Activated CD8-positive, alpha-beta memory T cell treated with anti-CD3 and anti-CD28 coated beads for 1 hour (primary cell): ENCODE measurements at places on chromosomes 5 and 9.

DNA sequence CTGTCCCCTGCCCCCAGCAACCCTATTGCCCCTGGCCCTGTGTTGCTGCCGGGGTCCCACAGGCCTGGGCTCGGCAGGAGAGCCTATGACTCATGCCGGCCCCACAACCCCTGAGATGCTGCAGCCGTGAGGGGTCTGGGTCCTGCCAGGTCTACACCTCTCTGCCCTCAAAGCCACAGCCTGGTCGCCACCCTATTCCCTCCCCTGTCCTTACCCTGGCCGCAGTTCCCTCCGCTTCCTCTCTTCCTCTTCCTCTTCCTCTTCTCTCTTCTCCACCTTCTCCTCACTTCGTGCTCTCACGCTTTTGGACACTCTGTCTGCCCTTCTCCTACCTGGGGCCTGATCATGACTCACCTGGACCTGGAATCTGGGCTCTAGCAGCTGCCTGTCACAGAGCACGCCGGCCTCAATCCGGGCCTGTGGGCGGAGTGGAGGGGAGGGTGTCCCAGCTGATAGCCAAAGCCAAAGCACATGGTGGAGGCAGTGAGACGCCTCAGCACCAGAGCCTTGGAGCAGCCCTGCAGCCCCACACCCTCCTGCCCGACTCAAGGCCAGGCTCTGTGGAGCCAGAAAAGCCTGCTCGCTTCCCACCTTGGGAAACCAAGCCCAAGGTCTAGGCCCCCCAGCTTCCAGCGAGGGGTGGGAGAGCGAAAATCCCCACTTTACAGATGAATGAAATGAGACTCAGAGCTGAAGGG lies 26.8 kb upstream of the CSF1R start:
- no peak for DNase-seq

GRCh38 chr9:120490888-120491595 lies 88.9 kb downstream of the CDK5RAP2 start:
- DNase-seq = no peak

DNA sequence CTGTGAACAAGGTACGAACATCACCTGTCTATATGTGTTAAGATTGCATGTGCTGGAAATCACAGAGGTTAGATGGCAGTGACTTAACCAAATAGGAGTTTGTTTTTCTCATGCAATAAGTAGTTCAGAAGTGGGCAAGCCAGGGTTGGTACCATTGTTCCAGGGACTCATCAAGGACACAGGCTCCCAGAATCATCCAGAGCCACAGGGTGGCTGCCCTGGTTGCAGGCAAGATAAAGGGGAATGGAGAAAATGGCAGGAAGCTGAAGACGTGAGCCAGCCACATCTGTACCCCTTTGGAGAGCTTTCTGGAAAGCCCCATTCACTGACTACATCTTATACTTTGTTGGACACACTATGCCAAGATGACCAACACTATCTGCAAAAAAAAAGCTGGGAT lies 126.0 kb upstream of the IL12B start:
- no peak for DNase-seq

DNA sequence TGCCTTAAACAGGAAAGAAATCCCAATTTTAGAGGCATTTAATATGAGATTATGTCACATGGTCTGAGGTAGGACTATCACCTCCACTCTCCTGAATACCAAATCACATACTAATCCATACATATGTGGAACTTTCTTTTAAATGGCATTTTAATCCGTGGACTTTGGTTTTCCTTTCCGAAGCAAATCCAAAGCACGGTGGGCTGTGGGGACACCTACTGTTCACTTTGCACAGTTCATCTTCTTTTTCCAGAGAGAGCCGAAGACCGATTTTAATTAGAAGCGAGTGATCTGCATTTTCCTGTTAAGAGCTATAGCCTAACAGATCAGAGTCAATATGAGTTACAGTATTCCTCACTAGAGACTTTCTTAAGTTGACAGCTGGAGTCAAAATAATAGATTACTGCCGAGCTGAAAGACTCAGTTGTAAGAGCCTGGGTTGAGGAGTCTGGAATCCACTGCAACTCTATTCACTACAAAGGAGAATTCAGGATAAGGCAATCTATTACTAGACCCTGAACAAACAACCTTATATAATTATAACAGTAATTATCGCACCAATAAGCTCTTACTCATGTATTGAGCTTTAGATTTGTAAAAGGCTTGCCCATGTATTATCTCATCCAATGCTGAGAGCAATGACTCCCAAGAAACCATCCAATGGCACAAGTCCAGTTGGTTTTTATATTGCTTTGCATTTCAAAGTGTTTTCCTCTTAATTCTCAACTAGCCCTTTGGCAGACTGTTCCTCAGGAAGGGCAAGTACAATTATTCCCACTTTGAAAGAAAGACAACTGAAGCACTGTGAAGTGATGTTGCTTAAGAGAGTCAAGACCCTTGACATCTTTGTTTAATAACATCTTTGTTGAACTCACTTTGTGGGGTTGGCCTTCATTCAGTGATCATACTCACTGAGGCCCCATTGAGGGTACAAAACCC lies 144.7 kb downstream of the TRPM6 start:
- no peak for DNase-seq

DNA sequence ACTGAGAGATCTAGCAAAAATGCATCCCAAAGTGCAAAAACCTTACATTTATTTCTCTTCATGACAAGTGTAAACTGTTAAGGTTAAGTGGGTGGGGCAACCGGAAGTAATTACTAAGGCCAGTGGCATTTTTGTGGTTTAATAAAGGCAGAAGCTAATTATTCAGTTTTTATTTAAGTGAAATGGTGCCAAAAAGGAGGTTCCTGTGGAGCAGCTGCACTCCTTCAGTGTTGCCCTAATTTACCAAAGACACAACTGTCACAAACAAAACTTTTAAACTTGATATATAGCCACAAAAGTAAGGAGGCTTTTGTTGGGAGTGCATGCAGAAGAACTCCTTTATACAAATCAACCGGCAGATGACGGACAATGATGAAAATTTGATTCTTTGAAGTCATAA lies 81.6 kb downstream of the NDUFS4 start:
- DNase-seq = no peak
